Endothelial cell of umbilical vein (primary cell): ENCODE measurements at places on chromosomes 11 and 22. TPM values are rescaled to one million over a fixed set of nuclear protein-coding genes. Genes with fewer than 3 reads are reported as not detected.
A peak's percentile ranks its signal among the peaks of the same experiment; 100 is the strongest.

GRCh38 chr11:32316858-32317642 lies 118.3 kb downstream of the WT1 start:
- peak; percentile 11 for DNase-seq

DNA sequence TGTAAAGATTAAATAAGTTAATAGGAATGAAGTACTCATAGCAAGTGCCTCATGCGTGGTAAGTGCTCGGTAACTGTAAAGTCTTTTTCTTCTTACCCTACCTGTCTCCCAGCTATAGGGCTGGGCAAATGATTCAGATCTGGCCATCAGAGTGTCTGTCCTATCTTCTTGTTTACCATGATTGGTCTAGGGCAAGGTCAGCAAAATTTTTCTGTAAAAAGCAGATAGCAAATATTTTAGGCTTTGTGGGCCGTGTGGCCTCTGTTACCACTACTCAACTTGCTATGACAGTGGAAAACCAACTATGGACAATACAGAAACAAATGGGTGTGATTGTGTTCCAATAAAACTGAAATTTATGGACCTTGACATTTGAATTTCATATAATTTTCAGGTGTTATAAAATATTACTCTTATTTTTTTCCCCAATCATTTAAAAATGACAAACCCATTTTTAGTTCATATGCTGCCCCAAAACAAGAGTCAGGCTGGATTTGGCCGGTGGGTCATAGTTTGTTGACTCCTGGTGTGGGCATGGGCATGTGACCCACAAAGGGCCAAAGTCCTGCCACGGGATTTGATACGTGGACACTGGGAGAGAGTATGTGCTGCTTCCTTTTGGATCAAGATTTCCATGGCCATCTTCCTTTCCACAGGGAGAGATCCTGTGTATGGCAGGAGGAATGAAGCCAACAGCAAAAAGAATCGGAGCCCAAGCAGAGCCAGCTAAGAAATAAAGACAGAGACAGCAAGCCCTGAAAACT lies 26.8 kb upstream of the FZD4 start:
- DNase-seq: no peak

DNA sequence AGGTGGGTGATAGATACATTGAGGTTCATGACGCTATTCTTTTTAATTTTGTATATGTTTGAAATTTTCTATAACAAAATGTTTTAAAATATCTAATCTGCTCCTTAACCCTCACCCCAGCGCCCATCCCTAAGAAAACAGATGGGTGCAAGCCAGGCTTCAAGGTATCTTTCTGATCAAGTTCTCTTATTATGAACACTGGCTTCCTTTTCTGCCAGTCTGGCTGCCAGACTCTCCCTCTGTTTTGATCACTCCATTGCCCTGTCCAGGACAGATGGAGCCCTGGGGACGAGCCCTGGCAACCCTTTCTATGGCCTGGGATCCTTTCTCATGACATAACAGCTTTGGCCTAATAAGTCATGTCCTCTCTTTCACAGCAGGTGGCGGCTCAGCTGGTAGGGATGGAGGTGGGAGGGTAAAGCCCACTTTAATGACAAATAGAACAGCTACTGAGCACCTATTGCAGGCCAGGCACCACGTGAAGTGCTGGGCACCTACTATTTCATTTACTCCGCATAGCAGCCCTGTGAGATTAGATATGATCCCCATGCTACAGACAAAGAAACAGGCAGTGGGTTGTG lies 38.4 kb downstream of the DRD2 start:
- no peak for DNase-seq

GRCh38 chr11:22556381-22556780 lies 69.2 kb downstream of the FANCF start:
- DNase-seq: no peak

DNA sequence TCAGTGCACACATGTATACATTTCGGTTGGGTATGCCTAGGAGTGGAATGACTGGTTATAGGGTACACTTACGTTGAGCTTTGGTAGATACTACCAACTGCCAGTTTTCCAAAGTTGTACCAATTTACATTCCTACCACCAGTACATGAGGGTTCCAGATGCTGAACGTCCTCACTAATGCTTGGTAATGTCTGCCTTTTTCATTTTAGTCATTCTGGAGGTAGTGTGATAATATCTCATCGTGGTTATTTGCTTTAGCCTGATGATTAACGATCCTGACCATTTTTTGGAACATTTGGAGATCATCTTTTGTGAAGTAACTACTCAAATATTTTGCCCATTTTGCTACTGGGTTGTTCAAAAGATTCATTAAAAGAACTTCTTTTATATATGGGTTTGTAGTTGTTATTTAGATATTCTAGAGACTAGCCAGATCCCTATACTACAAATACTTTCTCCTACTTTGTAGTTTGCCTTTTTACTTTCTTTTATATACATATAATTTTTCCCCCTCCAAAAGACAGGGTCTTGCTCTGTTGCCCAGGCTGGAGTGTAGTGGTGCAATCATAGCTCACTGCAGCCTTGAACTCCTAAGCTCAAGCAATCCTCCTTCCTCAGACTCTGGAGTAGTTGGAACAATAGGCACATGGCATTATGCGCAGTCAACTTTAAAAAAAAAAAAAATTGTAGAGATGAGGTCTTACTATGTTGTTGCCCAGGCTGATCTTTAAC lies 62.1 kb downstream of the RBFOX2 start:
- DNase-seq: no peak

GRCh38 chr11:104594228-104594958 lies 303.9 kb downstream of the CASP12 start:
- no peak for DNase-seq

DNA sequence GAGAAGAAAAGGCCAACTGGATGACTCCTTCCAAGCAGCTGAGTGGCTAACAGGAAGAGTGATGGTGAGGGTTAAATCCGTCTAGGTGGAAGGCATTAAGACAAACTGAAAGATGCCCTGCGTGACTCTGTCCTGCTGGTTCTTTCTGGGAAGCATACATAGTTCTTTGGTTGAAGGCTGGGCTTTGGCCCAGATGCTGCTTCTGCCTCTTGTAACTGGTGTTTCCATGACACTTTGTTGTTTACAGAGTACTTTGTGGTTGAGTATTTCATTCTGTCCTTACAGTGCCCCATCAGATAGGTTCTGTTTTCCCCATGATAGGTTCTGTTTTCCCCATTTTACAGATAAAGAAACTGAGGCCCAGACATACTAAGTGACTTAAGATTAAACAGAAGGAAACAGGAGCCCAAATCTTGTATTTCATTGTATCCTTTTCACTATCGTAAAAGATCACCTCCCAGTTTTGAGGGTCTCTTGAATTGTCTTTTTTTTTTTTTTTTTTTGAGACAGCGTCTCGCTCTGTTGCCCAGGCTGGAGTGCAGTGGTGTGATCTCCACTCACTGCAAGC lies 124.3 kb upstream of the RASSF10 start:
- DNase-seq: no peak

- no peak for DNase-seq
Observed at GRCh38 chr11:1939006-1939625, 8.0 kb upstream of the MRPL23 start.

DNA sequence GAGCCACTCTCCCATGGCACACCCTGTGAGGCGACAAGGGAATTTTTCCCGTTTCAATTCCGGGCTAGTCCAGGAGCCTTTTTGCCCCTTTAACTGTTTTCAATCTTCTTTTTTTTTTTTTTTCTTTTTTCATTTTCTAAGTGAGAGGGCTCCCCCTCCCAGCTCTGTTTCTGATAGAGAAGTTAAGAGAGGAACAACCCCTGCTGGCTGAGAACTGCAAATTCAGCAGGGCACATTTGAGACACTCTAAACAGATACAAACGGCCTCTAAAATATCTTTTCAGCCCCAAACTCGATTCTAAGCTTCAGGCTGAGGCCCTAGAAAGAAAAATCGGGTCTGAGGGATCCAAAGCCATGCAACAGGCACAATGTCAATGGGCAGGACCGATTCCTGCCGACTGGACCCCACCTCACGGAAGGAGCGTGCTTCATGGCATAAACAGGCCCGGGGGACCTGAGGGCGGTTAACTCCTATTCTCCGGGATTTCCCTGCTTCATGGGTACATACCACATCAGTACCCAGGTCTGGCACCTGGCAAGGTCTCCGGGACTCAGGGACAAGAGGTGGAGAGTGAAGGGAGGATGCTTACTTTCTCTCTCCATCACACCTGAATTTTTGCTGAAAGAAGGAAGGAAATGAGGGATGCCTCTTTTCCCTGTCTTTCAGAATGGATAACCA lies 627.5 kb downstream of the BUD13 start:
- DNase-seq: no peak

DNA sequence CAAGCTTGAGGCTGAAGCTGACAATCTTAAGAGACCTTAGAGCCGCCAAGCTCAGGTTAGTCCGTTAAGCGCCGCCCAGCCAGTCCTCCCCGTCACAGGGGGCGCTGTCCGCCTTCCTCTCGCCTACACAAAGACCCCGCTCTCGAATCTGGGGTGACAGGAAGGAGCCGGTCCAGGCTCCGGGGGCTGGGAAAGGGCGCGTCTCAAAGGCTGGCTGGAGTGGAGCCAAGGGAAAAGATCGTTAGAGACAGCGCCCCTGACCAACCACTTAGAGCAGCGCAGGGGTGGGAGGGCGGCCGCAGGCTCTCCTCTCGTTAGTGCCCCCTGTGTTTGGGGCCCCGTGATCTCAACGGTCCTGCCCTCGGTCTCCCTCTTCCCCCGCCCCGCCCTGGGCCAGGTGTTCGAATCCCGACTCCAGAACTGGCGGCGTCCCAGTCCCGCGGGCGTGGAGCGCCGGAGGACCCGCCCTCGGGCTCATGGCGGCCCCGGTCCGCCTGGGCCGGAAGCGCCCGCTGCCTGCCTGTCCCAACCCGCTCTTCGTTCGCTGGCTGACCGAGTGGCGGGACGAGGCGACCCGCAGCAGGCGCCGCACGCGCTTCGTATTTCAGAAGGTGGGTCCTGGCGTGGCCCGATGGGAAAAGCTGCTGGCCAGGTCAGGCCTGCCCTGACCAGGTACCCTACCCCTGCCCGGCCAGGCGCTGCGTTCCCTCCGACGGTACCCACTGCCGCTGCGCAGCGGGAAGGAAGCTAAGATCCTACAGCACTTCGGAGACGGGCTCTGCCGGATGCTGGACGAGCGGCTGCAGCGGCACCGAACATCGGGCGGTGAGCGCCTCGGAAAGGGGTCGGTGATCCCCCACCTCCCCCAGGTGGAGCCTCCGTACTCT lies at the start of gene MUS81:
Gene MUS81 (plus strand): TSS at position 156 of the 887 bp plus-strand sequence. CDS start 321 bp downstream, at position 477.
- peak; percentile 98 for DNase-seq

- DNase-seq: no peak
Observed at GRCh38 chr11:65777241-65777640, 3.5 kb downstream of the AP5B1 start.

GRCh38 chr11:22807855-22808570 lies 21.6 kb downstream of the SVIP start:
- peak; percentile 89 for DNase-seq

DNA sequence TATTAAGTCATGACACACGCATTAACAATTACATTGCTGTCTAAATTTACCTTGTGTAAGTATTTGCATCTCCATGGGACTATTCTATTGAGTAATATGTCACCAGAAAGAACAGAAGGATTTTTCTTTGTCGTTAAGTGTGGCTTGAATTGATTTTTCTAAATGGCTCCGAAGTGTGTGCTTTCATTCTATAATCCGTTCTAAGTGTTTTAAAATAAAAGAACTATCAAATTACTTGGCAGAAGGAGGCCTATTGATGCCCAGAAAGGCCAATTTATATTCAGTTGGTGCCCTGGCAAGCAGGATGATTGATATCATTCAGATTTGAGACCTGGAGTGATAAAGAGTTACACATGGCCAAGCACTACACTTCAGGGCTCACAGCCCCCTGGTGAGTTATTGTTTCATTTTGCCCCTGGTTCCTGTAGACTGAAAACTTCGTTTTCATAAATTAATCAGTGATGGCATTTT lies 538.9 kb upstream of the ANO5 start:
- DNase-seq: no peak

DNA sequence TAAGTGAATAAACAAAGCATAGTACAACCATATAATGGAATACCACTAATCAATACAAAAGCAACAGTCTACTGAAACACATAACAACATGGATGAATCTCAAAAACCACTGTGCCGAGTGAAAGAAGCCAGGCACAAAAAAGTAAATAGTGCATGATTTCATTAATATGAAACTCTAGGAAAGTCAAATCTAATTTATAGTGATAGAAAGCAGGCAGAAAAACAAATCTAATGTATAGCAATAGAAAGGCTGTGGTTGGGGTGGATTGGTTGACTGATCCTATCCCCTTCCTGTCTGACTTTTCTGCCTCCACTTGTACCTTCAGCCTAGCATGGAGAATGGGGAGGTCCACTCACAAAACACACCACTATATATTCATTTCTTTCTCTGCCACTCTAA lies 115.4 kb downstream of the SERGEF start:
- DNase-seq: no peak

- no peak for DNase-seq
Observed at GRCh38 chr11:47672283-47672730, 29.9 kb upstream of the MTCH2 start.

DNA sequence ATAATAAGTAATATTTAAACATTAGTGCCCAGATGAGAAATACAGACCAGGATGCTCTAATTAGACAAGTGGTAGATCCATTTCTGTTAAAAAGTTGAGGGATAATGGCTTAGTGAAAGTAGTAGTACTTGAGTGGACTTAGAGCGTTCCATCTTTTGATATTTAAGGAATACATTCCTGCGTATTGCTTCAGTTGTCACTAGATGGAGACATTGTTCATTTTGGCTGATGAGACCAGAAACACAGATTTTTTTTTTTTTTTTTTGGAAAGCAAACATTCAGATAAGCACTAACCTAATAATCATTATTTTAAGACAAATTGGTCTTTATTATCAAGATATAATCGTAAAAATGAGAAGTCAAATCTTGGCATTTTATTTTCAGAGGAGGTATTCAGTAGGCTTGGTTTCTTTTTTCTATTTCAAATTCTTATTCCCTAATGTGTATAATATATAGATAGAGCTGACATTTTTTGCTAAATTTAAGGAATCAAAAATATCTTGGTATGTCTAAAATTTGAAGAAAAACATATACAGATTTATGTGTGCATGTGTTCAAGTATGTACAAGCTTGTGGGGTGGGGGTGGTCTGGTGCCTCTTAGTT lies 92.9 kb downstream of the DYNC2H1 start:
- DNase-seq: peak; percentile 56

GRCh38 chr11:91997226-91997625 lies 227.4 kb upstream of the FAT3 start:
- no peak for DNase-seq

- DNase-seq: no peak
Observed at GRCh38 chr22:48918585-48919186, 909.0 kb downstream of the BRD1 start.

- DNase-seq: no peak
Observed at GRCh38 chr22:46086577-46087335, 63.6 kb upstream of the PPARA start.

DNA sequence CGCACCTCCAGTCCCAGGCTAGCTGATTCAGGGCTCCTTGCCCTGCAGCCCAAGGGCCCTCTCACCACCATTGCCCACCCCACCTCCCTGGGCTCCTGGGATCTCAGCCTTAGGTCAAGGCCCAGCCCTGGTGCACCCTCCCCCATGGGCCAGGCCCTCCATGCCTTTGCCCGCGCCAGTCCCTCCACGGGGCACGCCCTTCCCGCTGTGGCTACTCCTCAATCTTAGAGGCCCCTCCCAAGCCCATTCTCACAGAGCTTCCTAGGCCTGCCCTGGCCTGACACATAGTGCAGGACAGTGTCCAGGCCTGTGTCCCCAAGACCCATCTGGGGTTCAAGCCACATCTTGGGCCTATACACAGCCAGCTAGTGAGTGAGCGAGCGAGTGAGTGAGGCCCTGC lies 6.9 kb downstream of the GP1BB start:
- no peak for DNase-seq

The TSG101 gene
- total RNA-seq: 41.3 and 45.5 TPM in 2 replicates

The OR56A4 gene
- not detected in 2 replicates for total RNA-seq

The SMC1B gene
- 0.07 TPM in 1 of 2 replicates, not detected in the other for total RNA-seq

The BEST1 gene
- 0.21 TPM in 1 of 2 replicates, not detected in the other for total RNA-seq

The RHOD gene
- total RNA-seq: 10.5 and 10.6 TPM in 2 replicates

The VSTM5 gene
- not detected in 2 replicates for total RNA-seq

The TH gene
- total RNA-seq: not detected in 2 replicates
